ENCODE measurements at places on chromosomes 5 and 9.

DNA sequence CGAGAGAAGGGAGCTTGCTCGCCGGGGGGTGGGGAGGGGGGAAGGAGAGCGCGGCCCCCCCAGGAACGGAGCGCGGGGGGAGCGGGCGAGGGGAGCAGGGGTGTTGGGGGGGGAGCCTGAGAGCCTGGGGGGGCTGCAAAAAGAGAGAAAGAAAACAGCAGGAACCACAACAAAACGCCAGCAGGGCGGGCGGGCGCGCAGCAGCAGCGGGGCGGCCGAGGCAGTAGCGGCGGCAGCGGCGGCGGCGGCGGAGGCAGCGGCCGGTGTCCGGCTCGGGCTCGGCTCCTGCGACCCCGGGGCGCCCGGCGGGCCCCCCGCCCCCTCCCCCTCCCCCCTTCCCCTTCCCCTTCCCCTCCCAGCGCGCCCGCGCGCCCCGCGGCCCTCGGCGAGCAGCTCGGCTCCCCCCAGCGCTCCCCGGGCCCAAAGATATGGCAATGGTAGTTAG, 1.6 kb downstream of the NR2F1 start:
- peak; percentile 1 for DNase-seq

DNA sequence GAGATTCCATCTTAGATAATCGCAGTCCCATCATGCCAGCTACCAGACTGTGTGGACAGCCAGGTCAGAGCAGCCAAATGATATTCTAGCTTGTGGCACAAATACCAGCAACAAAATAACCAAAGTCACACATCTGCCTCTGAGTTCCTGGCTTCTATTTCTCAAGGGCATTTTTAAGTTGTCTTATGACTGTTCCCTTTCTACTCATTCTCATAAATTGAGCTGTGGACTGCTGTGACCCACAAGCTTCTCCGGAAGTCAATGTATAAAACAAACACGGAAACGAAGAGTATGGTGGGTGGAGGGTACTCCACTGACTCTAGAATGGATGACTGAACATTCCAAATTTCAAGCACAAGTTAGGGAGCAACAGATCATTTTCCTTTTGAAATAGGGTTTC, 43.9 kb downstream of the PDCD1LG2 start:
- no peak for DNase-seq

DNA sequence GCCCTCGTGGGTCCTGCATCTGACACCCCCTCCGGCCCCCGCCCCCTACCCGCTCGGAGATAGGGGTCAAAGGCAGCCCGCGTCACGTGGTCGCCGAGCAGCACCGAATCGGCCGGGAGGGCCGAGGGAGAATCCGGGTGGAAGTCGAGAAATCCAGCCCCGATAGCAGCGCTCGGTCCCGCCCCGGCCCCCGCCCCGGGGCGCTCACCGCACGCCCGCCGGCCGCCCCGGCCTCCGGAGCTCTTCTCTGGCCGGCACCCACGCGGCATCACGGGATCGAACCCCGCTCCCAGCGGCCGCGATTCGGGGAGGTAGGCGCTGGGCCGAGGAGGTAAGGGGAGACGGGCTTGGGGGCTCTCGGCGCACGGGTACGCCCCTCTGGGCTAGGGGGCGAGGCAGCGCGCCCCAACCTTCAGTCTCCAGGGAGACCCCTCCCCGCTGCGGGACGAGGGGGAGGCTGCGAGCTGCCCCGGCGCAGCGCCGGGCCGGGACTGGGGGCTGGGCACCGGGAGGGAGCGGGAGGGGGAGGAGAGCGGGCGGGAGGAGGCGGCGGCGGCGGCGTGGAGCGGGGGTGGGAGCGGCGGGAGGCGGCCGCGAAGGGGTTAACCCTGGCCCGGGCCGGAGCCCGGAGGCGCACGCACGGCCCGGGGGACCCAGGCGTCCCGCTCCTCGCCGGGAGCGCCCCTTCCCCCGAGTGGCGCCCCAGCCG, 22.1 kb upstream of the NDST1 start:
- DNase-seq: peak; percentile 9

GRCh38 chr5:138138949-138139780, at the start of gene NME5:
Gene NME5, minus strand, starts transcription at chr5:138139428. Its CDS starts 648 bp downstream, at chr5:138138780.
- DNase-seq: peak; percentile 71
